Breast epithelium (tissue), 4 donors: ENCODE measurements at places on chromosomes 4 and X. TPM values are rescaled to one million over a fixed set of nuclear protein-coding genes. Genes with fewer than 3 reads are reported as not detected.

DNA sequence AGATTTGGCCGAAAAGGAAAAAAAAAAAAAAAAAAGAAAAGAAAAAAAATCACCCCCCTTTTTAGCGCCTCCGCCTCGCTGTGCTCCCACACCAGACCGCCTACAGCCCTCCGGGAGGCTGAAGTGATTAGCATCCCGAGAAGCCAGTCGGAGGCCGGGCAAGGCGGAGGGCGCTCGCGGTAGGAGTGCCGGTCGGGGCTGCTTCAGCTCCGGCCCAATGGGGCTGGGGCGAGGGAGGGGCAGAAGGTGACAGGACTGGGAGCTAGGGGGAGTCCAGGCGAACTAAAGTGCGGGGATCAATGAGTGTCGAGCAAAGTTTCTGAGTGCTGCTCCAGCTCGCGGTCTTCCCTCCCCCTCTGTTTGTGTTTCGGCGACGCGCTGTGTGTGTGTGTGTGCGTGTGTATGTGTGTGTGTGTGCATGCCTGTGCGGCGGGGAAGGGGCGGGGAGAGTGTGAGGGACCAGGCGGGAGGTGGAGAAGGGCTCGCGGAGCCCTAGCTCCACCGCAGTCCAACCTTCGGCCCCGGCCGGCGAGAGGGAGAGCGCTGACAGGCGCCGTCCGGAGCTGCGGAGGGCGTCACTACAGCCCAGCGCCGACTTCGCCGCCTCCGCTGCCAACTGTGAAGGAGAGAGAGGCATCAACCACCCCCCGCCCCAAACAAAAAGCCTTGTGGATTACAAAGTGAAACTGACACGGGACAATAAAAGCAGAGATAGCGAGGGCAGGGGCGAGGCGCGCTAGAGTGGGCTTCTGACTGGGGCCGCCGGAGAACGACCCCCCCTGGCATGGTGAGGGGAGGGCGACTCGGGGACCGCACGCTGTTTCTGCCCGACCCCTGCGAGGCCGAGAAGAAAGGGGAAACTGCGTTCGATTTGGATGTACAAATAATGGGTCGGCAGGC is at the start of gene FAT4:
Gene FAT4, plus strand, starts transcription at position 280 of the 900 bp plus-strand sequence. CDS start 1,457 bp downstream, outside the sequence.
- peak within 1 kb of the TSS; percentile 84 for H3K27ac ChIP-seq
- peak within 1 kb of the TSS; percentile 81 for H3K4me3 ChIP-seq
- no peaks in the 10 kb centered on the region for H3K36me3 ChIP-seq

- no peak overlapping the region for H3K27ac ChIP-seq
- DNase-seq: no peak
- no peaks in the 10 kb centered on the region for H3K27me3 ChIP-seq
- no peak overlapping the region for H3K4me3 ChIP-seq
Measured at GRCh38 chr4:104879367-104879766, 267.3 kb upstream of the TET2 start.

- DNase-seq: peak; percentile 78
- H3K4me1 ChIP-seq: no peaks in the 10 kb centered on the region
- H3K27me3 ChIP-seq: no peaks in the 10 kb centered on the region
- peak overlapping the region; percentile 45 for H3K4me3 ChIP-seq
- H3K36me3 ChIP-seq: no peaks in the 10 kb centered on the region
- H3K27ac ChIP-seq: peak overlapping the region; percentile 84
Measured at GRCh38 chrX:275967-276580, 5.1 kb upstream of the PLCXD1 start.

GRCh38 chrX:154135458-154136229 is 8.4 kb upstream of the OPN1LW start:
- DNase-seq: no peak
- H3K4me3 ChIP-seq: no peak overlapping the region
- no peak overlapping the region for H3K27ac ChIP-seq

- H3K27me3 ChIP-seq: no peaks in the 10 kb centered on the region
- H3K4me3 ChIP-seq: no peak overlapping the region
- H3K4me1 ChIP-seq: no peaks in the 10 kb centered on the region
- no peaks in the 10 kb centered on the region for H3K36me3 ChIP-seq
- DNase-seq: peak; percentile 33
- H3K27ac ChIP-seq: peak overlapping the region; percentile 74
Measured at GRCh38 chr4:145546175-145546915, 64.7 kb downstream of the SMAD1 start.

GDPD2 gene
- total RNA-seq: not detected

DNA sequence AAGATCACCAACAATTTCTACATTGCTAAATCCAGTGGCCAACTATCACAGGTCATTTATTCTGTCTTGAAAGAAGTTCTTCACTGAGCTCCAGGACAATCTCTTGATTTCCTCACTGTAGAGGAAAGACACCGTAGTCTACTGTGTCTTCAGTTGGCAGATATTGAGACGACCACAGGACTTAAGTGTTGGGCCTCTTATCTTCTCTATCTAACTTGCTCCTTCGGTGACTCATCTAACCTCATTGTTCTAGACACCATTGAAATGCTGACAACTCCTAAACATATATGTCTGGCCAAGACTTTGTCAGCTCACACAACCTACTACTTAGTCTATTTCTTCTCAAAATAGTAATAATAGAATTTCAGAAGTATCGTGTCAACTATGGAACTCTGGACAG is 425.8 kb downstream of the ARAP2 start:
- H3K36me3 ChIP-seq: no peaks in the 10 kb centered on the region
- no peak overlapping the region for H3K4me3 ChIP-seq
- no peaks in the 10 kb centered on the region for H3K4me1 ChIP-seq
- DNase-seq: no peak
- no peak overlapping the region for H3K27ac ChIP-seq

DNA sequence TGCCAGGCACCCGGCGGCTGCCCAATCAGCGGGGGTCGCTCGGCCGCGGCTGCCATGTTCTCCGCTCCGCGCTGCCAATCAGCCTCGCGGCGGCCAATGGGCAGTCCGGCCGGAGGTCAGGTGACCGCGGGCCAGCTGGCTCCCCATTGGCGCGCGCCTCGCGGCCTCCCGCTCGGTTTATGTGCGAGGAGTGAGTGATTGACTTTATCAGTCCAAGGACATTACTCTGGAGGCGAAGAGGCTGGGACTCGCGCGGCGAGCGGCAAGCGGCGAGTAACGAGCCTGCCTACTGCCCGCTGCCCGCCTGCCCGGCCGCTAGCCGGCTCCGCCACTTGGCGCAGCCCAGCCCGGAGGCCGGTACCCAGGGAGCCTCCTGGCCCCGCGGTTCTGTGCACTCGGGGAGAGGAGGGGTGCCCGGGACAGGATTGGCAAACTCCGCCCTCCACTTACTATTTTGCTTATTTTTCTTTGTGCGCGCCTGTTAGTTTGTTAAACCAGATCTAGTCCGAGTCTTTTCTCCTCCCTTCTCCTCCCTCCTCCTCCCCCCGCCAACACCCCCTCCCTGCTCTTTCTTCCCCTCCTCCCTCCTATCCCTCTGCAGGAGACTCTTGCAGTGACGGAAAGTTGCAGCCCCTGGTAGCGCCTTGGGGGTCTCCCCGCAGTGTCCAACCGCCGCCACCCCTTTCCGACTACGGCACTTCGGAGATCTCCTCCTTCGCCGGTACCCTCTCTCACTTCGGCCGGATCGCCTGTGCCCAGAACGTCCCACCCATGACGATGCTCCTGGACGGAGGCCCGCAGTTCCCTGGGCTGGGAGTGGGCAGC is at the start of gene ZIC3:
Gene ZIC3, plus strand, starts transcription at position 207 of the 825 bp plus-strand sequence. Its CDS starts 565 bp downstream, at position 772.
- no peaks in the 10 kb centered on the region for H3K4me1 ChIP-seq
- H3K27me3 ChIP-seq: peaks cover 97% of the 10 kb centered on the region
- peak within 1 kb of the TSS; percentile 51 for H3K4me3 ChIP-seq

BCORL1 gene
- 5.0 TPM for total RNA-seq

- no peak overlapping the region for H3K27ac ChIP-seq
- no peaks in the 10 kb centered on the region for H3K36me3 ChIP-seq
- no peaks in the 10 kb centered on the region for H3K4me1 ChIP-seq
Measured at GRCh38 chrX:105297041-105297440, 76.5 kb upstream of the TEX13A start.

GRCh38 chrX:147476008-147476407 is 435.7 kb upstream of the FMR1 start:
- no peak overlapping the region for H3K27ac ChIP-seq
- H3K4me3 ChIP-seq: no peak overlapping the region
- H3K27me3 ChIP-seq: no peaks in the 10 kb centered on the region

SULT1B1 gene
- 1.4 TPM for total RNA-seq

DNA sequence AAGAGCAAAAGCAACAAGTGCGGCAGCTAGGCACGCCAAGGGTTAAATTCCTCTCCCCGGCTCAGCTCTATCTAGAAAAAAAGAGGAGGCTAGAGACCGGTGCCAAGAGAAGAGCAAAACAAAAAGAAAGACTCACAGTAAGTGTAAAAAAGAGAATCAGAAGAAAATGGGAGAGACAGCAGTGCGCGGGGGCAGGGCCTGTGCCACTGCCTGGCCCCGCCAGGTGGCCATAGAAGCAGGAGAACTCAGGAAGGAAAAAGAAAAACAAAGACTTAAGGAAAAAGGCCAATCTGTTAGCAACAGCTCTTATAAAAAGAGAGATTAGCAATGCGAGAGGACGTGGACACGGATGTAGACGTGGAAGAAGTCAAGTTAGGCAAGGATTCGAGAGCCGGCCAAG is 3.2 kb downstream of the ACOX3 start:
- H3K4me3 ChIP-seq: peak overlapping the region; percentile 37
- H3K4me1 ChIP-seq: peaks cover 20% of the 10 kb centered on the region
- no peaks in the 10 kb centered on the region for H3K27me3 ChIP-seq
- peak overlapping the region; percentile 96 for H3K27ac ChIP-seq

DNA sequence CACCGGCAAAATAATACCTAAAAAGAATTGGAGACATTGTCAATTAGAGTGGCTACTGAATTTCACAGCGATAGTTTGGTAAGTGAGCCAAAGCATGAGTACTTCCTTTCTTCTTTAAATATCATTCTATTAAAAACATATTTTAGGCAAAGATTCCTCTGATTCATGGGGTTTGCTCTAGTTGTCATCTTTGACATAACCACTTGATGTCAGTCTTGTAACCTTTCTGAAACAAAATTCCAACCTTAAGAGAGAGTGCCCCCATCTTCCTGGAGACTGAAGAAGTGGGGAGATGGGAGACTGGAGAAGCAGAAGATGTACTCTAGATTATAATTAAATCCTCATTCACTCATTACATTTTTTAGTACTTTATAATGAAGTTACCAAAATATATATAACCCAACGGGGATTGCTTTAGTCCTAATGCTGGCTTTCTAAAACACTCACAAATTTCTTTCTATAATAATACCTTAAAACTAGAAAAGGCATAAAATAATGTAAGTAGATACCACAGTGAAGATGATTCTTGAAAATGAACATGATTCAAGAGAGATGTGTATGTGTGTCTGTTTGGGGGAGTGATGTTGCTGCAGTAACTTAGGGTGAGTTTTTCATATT is 96.4 kb downstream of the EMCN start:
- H3K27ac ChIP-seq: no peak overlapping the region
- H3K27me3 ChIP-seq: no peaks in the 10 kb centered on the region
- DNase-seq: no peak
- no peaks in the 10 kb centered on the region for H3K36me3 ChIP-seq
- H3K4me3 ChIP-seq: peak overlapping the region; percentile 10

BRCC3 gene
- 16.0 TPM for total RNA-seq
